SW480 (cell line): ENCODE measurements at places on chromosomes 1 and 21.

- DNase-seq, result no peak
These were observed 1.7 kb downstream of the AZIN2 start for GRCh38 chr1:33082575-33083108.

- peak; percentile 17 for DNase-seq
These were observed 543 bp upstream of the MARK1 start for GRCh38 chr1:220527279-220527907.

GRCh38 chr1:223319905-223320580 is 43.9 kb downstream of the SUSD4 start:
- DNase-seq, result no peak

DNA sequence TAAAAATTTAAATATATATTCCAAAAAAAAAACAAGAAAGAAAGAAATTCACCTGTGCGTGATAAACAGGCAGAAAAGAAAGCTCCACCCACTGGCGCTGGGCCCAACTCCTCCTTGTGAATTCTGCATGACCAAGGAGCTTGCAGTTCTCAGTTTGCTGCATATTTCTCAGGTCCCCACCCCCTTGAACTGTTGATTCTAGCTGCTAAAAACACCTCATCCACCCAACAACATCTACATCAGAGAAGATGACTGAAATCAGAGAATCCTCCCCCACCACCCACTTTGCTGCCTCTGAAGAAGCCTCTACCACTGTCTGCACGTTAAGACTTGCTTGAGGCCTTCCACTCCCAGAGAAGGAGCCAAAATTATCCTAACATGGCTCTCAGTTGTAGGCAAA is 104.8 kb downstream of the RGS2 start:
- DNase-seq, result no peak

- DNase-seq, result no peak
These were observed 198.1 kb upstream of the USP24 start for GRCh38 chr1:55413286-55413685.

- DNase-seq, result peak; percentile 46
These were observed 944 bp upstream of the AGO3 start for GRCh38 chr1:35929730-35930592.

DNA sequence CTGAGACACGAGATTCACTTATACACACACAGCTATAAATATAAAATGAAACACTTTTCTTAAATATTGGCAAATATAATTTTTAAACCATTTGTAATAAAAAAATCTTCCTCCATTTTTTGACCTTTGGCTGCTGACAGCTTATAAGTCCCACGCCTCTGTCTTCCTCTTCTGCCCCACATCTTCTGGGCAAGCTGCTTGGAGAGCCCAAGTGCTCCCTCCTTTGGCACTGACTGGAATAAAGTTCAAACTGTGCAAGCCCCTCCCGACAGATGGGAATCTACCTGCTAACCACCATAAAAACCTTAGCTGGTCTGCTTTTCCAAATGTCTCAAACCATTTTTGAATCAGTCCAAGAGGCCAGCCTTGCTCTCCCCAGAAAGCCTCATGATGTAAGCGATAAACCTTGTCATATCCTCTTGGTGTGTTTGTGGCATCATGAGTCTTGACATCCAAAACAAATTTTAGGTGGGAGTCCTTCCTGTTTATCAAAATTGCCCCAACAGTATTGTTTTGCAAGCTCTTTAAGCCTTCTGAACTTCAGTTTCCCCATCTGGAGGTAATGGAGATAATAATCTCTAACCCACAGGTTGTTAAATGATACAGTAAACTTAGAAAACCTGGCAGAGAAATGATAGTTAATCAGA is 99.8 kb downstream of the SNX7 start:
- DNase-seq, result no peak

- no peak for DNase-seq
These were observed 61.1 kb upstream of the DMRTB1 start for GRCh38 chr1:53398091-53398490.

DNA sequence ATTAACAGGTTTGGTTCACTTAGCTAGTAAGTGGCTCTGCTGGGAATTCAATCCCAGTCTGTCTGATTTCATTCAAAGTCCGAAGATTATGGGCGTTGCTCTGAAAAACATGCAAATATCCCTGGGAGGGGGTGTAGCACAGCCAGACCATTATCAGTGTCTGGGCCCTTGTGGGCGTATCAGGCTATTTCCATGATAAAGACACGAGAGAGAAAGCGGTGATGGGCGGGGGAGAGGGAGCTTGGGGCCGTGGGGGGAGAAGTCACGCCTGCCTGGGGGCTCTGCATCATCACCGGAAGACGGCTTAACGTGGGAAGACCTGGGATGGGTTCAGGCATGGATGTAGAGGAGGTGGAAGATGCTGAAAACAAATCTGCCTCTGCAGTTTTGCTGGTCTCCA is 25.8 kb downstream of the IL6R start:
- DNase-seq, result no peak

- DNase-seq, result no peak
These were observed 15.9 kb upstream of the CAP1 start for GRCh38 chr1:40024671-40025070.

GRCh38 chr1:201737352-201738060 is 91.5 kb upstream of the IPO9 start:
- no peak for DNase-seq
